ENCODE measurements at places on chromosomes 1 and 21.

GRCh38 chr1:226093621-226094020 lies 31.1 kb downstream of the H3-3A start:
- DNase-seq: no peak

- peak; percentile 16 for DNase-seq
Measured at GRCh38 chr1:17673329-17674072, 81.6 kb upstream of the ACTL8 start.

- no peak for DNase-seq
Measured at GRCh38 chr1:68324316-68324715, 92.0 kb upstream of the WLS start.

- DNase-seq: no peak
Measured at GRCh38 chr1:184044603-184045376, 6.7 kb upstream of the TSEN15 start.

GRCh38 chr1:10065760-10066159 lies 33.0 kb downstream of the UBE4B start:
- DNase-seq: no peak

GRCh38 chr21:25361097-25361496 lies 246.2 kb downstream of the MRPL39 start:
- DNase-seq: no peak

DNA sequence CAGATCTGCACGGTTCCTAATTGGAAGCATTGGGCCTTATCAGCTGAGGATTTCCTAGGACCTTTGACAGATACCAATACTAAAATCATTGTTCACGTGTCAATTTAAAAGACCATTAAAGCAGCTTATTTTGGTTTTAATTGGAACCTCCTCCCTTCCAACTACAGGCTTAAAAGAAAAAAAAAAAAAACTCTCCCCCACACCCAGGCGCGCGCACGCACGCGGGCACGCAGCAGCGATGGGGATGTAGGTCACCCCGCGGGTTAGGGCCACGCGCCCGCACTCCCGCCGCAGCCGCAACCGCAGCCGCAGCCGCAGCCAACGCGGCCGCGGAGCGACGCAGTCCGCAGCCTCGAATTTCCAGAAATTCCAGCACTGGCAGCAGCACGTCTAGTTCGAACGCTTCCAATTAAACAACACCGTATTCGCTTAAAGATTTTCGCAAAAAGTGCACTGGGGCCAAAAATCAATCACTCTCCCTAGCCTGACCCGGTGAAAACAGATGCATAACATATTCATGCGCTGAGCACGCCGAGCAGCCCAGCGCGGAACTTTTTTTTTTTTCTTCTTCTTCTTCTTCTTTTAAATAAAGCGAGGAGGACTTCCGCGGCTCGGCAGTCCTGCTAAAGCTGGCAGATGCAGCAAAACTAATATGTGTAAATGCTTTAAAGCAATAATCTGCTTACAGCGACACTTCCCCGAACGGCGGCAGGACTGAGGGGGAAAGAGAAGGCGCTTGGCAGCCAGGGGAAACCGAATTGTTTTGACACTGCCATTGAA lies 13.3 kb upstream of the BARHL2 start:
- peak; percentile 51 for DNase-seq

DNA sequence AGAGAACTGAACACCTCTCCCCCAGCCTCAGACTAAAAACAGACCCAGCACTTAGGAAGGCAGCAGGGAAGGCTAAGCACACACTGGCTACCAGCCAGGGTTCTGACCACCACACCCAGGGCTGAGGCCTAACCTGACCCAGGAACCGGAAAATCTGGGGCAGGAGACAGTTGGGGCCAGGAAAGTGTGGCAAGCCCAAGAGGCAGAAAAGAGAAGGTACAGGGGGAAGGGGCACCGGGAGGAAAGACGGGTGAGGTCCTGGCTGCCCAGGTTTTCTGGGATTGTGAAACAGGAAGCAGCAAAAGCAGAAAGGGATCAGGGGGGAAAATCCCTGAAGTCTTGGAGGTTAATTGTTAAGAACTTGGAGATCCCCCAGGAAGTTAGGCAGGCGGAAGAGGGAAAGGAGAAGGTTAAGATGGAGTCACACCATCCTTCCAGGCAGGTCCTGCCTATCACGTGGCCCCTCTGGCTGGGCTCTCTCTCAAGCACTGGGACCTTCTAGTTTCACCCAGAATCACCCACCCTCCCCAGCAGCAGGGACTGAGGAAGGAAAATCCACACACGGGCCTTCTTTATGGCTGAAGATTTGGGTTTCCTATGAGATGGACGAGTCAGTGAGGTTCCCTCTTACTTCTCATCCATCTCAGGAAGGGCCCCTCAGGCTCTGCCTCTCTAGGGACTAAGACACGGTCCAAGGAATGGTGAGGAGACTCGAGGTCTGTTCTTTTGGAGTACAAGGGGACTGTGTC lies 2.6 kb downstream of the HDGF start:
- peak; percentile 85 for DNase-seq

GRCh38 chr1:20574686-20575540 lies 14.0 kb upstream of the CDA start:
- DNase-seq: peak; percentile 94

GRCh38 chr1:225934711-225935110 lies 6.3 kb downstream of the LEFTY2 start:
- DNase-seq: no peak

DNA sequence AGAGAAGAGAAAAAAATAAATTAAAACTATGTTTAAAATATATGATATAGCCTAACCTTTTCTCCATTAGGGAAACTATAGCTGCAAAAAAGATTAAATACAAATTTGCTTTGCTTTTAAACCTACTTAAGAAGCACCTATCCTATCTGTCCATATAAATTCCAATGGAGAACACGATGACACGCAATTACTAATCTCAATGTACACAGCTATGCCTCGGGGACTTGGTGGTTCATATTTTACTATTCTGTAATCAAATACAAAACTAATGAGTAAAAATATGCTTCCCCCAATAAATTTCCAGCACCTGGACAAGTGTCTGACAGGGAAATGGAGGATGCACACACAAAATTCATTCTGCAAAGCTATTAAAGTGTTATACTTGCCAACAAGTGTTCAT lies 386.4 kb downstream of the LMO4 start:
- DNase-seq: no peak

DNA sequence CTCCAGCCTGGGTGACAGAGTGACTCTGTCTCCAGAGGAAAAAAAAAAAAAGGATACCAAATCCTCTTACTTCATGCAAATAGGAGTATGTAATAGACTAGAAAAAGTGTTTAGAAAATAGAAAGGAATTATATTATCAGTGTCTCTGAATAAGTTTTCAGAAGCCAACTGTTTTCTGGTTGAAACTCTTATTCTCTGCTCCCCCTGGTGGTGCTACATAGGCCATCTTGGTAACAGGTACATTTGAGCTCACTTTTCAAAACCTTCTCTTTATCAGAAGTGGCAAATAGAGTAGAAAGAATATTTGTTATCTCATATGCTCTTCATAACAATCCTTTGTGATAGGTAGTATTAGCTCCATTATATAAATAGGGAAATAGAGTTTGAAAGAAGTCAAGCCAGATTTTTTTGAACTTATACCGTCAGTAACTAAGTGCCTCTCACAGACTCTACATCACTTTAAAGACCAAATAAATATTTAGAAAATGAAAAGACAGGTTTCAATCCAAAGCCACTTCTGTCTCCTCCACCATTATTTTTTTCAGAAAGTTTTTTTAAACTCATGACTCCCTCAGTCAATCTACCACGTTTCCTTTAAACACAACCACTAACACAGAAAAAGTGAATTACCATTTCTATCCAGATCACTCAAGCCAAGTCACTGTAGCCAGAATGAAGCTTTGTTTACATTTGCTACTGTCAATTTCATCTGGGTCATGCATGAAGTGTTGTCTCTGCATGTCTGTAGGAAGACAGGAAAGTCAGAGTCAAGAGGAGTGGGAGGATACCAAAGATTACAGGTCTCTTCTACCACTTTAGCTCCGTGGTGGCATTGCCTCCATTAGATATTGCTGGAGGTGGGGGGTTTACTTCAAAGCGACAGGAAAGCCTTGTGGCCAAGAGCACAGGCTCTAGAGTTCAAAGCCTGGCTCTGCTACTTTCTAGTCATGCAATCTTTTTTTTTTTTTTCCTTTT lies 45.6 kb downstream of the IL23R start:
- DNase-seq: peak; percentile 72

DNA sequence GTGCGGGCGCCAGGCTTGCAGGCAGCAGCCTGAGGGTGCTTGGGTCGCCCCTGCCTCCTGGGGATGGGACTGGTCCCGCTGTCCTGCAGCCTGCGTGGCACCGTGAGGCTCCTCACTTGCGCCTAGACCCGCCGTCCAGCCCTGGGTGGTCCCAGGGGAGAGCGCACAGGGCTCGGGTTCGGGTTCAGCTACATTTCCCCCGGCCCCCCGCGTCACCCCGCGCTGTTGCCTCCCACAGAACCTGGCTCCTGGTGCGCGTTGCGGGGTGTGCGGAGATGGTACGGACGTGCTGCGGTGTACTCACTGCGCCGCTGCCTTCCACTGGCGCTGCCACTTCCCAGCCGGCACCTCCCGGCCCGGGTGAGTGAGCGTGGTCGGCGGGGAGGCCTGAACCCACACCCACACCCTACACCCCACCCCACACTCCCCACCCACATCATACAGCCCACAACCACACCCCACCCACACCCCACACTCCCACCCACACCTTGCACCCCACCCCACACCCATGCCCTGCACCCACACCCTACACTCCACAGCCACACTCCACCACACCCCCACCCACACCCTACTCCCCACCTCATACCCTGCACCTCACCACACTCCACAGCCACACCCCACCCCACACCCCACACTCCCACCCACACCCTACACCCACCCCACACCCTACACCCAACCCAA lies 6.2 kb upstream of the PFKL start:
- DNase-seq: no peak

DNA sequence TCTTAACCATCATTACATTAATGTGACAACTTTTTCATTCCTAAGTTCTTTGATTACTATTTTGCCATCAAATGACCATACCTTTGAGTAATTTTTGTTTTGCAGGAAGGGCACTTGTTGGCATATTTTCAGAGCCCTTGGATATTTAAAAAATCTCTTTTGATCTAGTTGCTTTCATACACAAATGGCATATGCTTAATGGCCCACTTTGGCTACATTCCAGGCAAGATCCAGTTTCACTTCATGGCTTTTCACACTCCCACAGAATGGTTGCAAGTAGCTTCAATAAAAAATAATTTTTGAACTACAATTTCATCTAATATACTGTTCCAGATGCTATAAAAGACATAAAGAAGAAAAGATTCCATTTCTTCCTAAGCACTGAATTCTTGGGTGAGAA lies 18.1 kb downstream of the ADAM30 start:
- no peak for DNase-seq

DNA sequence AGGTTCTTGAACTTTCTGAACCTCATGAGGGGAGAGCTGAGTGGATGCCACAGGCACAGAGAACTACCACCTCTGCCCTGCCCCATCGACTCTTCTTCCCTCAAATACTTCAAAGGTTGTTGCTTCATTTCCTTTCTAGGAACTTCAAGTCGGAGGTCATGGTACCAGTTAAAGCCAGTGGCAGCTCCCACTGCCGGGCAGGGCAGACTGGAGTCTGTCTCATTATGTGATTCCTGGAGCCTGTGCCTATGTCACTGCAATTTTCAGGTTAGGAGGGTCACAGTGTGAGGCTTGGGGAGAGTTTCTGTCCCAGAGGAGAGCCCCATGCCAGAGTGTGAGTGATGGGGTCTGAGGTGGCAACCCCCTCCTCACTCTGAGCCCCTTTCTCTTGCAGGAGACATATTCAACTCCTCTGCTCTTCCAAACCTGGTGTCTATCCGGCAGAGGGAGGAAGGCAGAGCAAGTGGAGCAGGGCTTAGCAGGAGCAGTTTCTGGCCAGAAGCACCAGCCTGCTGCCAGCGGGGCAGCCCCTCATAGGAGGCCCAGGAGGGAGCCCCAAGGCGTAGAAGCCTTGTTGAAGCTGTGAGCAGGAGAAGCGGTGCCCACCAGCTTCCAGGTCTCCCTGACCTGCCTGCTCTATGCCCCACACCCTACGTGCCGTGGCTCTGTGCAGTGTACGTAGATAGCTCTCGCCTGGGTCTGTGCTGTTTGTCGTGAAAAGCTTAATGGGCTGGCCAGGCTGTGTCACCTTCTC lies 29.3 kb downstream of the CAMK1G start:
- no peak for DNase-seq

DNA sequence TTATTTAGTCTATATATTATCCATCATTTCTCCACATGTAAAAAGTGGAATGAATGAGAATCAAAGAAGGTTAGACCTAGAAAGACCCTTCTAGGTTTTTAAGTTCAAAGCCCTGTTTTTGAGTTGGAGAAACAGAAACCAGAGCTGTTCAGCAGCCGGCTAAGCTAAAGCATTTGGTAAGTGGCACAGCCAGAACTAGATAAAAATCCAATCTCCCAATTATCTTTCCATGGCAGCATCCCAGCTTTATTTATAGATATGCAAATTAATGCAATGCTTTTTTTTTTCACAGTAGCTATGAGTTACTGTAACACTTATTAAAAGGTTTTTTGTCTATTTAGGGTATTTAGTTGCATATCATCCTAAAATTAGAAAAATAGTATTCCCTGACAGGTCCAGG lies 85.1 kb downstream of the NIBAN1 start:
- no peak for DNase-seq

DNA sequence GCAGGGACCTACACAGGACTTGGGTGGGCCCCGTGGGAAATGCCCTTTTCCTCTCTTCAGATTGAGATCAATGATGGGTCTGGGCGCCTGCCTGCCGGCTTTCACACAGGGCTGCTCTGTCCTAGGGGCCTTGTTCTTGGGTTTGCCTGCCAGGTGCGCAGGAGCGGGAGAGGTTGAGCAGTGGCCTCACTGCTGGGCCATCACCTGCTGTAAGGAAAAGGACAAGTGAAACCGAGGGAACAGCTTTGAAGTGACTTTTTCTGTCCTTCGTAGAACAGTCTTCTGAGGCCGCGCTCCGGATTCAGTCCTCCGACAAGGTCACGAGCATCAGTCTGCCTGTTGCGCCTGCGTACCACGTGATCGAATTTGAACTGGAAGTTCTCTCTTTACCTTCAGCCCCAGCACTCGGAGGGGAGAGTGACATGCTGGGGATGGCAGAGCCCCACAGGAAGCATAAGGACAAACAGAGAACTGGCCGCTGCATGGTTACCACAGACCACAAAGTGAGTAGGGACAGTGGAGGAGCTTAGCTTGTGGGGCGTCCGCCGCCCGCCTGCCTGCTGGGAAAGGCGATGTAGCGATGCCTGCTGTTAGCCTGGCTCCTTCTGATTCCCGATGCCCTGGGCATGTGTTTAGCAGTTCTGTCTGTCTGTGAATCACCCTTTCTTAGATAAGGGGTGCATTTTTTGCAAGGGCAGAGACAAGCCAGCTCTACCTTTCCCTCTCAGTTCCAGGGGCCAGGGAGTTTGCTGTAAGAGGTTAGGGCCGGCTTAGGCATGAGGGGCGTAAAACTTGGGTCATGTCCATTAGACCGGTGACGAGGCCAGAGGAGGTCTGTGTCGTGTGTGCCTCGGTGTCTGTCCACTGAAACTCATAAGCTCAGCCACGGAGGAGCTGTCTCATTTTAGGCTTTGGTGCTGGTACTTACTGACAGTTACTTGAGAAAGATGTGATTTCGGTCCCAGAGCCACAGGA lies 19.5 kb upstream of the PWP2 start:
- peak; percentile 89 for DNase-seq

DNA sequence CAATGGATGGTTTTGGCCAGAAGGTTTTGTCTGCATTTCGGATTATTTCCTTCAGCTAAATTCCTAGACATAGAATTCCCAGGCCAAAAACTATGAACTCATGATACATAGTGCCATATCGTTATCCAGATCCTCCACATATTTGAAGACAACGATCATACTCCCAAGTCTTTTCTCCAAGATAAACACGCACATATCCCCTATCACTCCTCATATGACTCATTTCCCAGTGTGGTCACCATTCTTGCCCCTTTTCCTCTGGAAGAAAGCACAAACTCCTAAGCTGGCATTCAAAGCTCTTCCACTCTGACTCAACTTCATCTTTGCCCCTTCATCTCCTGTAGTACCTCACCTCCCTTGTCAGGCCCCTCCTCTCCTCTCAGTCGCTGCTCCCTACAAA lies 277.6 kb downstream of the PLPP3 start:
- no peak for DNase-seq

All from hematopoietic multipotent progenitor cell treated with erythropoietin and hydrocortisone succinate and interleukin-3 and kit ligand, for 4 days (in vitro differentiated cells).